ENCODE measurements at places on chromosomes 7 and 10. TPM values are rescaled to one million over a fixed set of nuclear protein-coding genes. Genes with fewer than 3 reads are reported as not detected.

Gene CARD11
- total RNA-seq: 1.3 TPM

Gene ACHE
- total RNA-seq: 2.1 TPM

Gene MALRD1
- not detected for total RNA-seq

Gene SPDYE16
- total RNA-seq: not detected

Gene SORCS1
- not detected for total RNA-seq

Gene PSD
- 0.72 TPM for total RNA-seq

Gene TEX36
- total RNA-seq: not detected

Gene SEMA3C
- 76.0 TPM for total RNA-seq

Gene ANKRD30A
- total RNA-seq: 0.64 TPM

Gene ZEB1
- total RNA-seq: 10.6 TPM

Gene AOAH
- total RNA-seq: 0.13 TPM

Gene HTRA1
- total RNA-seq: 64.7 TPM

Gene PILRA
- 3.4 TPM for total RNA-seq

Gene DDX21
- 158 TPM for total RNA-seq

Gene CEP55
- 56.8 TPM for total RNA-seq

Gene NME8
- total RNA-seq: not detected

Gene SLC26A5
- total RNA-seq: not detected

Gene PLCE1
- 7.0 TPM for total RNA-seq

Gene SFRP5
- 2.4 TPM for total RNA-seq

Gene TSPAN14
- 147 TPM for total RNA-seq

Gene CALHM3
- 0.45 TPM for total RNA-seq

Gene PNLIPRP1
- total RNA-seq: not detected

Gene NKX1-2
- total RNA-seq: 0.04 TPM

Gene CEP41
- 12.8 TPM for total RNA-seq

Gene CDC14C
- not detected for total RNA-seq

Gene TET1
- total RNA-seq: 0.57 TPM

Gene PKD2L1
- 0.15 TPM for total RNA-seq

Gene CHRM2
- total RNA-seq: not detected

Gene ANKRD61
- 0.50 TPM for total RNA-seq

Gene PLPP4
- total RNA-seq: not detected

Gene VSIR
- 32.7 TPM for total RNA-seq

Gene SHOC2
- 20.7 TPM for total RNA-seq

Gene TMEM236
- total RNA-seq: 0.08 TPM

Gene SERPINE1
- 846 TPM for total RNA-seq

Gene GPR37
- 0.62 TPM for total RNA-seq

Gene ZNF503
- total RNA-seq: 12.5 TPM

Gene PON1
- total RNA-seq: 0.28 TPM

Gene SLC13A1
- not detected for total RNA-seq

Gene CALY
- total RNA-seq: 0.66 TPM

Gene PTN
- total RNA-seq: not detected

Gene PAX4
- total RNA-seq: not detected

Gene NRAP
- not detected for total RNA-seq

Gene TMEM225B
- total RNA-seq: 0.92 TPM

Gene NPY4R
- 37.9 TPM for total RNA-seq

Gene CASTOR2
- 3.6 TPM for total RNA-seq

Gene COL17A1
- 1.8 TPM for total RNA-seq

Data from A549 treated with DMSO at 1 μM for 4 hours (cell line).